ENCODE measurements at places on chromosomes 16 and 17.

DNA sequence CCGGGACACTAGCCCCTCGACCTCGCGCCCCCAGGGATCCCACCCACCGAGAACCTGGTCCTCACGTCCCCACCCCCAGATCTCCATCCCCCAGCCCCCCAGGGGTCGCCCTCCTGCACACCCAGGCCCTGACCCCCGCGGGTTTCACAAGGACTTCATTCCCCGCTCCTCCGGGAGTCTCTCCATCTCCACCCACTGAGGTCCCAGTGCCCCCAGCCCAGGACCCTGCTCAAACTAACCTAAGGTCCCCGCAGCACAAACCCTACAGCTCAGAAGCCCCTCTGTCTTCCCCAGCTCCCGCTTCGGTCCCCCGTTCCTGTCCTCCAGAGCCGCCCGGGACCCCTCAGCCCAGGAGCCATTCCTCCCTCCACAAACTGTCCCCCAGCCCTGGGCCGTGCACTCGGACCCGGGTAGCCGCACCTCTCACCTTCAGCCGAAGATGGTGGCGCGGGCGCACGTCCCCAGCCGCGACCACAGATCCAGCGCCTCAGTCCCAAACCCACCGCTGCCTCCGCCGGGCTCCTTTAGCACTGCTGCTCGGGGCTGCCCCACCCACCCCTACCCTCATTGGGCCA lies at the start of gene MYH10:
Gene MYH10, minus strand, starts transcription at position 499 of the 575 bp plus-strand sequence. CDS start 7,479 bp downstream, outside the sequence.
- no peak for DNase-seq

DNA sequence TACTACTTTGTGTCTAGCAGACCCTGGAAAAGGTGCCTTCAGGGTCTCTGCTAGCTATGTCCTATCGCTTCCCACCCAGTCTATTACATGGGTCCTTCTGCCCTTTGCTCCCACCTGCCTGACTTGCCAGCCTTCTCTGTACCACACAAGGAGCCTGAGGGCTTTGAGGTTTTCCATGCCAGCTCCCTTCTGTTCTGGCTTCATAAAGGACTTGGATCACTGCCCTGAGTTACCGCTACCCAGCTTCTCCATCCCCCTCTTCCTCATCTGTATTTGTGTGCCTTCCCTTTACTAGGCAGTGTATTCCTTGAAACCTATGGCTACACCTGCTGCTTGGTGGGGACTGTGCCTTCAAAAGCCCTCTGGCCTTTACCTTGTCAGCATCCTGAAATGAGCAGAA lies 19.6 kb upstream of the LLGL1 start:
- DNase-seq: no peak

GRCh38 chr16:67653128-67653788 lies 6.8 kb downstream of the ACD start:
- DNase-seq: no peak

DNA sequence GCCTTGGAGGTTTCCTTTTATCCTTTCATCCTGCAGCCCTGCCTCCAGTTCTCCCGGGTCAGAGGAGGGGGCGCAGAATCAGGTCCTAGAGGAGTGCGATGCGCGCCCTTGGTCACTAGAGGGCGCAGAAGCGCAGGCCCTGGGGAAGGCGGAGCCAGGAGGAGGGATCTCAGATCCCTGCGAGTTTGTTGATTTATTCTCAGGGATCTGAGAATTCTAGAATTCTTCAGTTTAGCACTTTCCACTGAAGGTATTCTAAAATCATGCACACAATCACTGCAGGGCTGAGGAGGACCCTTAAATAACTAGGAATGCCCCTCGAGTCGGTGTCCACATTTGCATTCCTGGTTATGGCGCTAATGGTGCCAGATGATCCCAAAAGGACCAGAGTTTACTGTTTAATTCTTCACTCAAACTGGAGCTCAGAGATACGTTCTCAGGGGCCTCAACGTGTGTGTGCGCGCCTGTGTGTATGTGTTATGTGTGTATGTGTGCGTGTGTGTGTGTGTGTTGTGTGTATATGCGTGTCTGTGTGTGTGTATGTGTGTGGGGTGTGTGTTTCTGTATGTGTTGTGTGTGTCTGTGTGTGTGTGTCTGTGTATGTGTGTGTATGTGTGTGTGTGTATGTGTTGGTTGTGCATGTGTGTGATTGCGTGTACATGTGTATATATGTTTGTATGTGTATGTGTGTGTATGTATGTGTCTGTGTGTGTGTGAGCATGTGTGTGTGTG lies 6.9 kb upstream of the ELAC2 start:
- peak; percentile 55 for DNase-seq

DNA sequence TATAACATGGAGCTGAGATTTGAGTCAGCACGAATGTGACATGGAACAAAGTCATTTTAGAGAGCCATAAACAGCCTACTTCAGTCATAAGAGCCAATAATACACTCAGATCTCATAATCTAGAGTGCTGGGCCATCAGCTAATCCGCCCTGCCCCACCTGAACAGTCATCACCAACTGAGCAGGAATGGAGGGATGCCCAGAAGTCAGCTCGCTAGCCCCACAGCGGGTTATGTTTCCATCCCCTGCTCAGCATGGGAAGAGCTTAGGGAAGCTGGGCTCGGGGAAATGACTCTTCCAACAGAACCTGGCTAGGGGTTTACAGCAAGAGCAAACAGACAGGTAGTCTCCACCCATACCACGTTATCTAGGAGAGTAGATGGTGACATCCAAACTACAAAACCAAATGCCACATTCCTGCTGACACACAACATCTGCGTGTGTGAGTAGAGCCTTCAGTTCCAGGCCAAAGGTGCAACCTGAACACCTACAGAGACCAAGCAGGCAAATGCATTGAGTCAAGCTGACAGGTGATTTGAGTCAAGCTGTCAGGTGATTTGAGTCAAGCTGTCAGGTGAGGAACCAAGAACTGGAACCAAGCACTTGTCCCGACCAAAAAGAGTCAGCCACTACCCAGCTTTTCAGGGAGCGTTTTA lies 2.0 kb downstream of the TMEM11 start:
- DNase-seq: no peak

DNA sequence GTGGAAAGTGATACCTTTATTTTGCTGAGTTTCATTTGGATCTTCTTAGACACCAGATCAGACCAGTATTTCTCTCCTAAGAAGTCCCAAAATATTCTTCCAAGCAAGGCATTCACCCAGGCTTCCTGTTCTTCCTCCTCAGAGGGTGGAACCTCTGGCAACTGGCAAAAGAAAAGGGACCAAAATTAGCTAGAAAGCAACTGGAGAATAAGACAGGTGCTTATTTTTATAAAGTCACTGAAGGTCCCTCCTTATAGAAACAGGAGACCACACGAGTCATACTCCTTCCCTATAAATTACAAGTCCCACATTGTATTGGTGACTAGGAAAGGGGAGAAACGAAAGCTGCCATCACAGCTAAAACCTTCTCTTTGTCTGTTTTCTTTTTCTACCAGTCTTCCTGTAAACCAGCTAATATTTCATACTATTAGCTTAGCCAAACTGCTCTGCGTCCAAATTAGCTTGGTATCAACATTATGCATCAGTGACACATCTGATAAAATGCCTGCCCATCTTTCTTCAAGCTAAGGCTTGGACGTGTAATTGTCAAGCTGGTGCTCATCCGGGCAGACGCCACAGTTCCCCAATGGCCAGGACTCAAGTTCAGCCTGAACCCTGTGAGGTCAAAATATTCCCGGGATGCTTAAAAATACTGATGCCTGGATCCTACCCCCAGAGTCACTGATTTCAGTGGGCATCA lies 47.5 kb upstream of the ERN1 start:
- no peak for DNase-seq

DNA sequence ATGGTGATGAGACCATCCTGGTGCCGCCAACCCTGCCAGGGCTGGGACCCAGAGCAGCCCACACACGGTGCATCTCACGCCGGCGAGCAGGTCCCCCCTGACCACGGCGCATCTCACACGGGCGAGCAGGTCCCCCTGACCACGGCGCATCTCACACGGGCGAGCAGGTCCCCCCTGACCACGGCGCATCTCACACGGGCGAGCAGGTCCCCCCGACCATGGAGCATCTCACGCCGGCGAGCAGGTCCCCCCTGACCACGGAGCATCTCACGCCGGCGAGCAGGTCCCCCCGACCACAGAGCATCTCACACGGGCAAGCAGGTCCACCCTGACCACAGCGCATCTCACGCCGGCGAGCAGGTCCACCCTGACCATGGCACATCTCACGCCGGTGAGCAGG lies 59.2 kb downstream of the MRM3 start:
- DNase-seq: no peak

DNA sequence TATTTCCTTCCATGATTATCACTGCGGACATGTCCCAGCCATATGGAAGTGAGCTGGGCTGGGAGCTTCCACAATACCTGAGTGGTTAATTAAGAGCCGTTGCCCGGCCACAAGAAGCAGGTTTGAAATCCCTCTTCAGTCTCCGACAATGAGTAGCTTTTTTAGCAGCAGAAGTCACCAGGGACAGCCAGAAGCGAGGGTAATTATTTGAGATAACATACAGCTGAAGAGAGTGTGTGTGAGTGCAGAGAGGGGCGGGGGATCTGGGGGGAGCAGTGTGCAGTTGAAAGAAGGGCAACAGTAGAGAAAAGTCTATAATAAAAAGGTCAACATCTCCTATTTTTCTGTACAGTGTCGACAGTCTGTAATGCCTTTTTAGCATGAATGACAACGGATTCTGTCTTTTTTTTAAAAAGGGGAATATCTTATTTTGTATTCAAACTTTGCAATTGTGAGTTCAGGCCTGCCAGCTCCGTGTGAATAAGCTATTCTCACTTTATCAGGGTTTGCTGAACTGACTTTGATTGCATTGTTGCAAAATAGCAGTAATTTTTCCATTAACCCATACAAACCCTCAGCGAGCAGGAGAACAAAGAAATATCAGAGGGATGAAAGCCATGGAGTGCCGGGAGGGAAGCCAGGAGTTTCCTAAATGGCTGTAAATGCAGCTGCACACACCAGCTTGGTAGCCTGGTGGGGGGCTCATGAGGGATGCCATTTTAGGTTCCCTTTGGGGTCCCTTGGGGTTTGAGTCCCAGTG lies 220.3 kb upstream of the IRX3 start:
- no peak for DNase-seq

DNA sequence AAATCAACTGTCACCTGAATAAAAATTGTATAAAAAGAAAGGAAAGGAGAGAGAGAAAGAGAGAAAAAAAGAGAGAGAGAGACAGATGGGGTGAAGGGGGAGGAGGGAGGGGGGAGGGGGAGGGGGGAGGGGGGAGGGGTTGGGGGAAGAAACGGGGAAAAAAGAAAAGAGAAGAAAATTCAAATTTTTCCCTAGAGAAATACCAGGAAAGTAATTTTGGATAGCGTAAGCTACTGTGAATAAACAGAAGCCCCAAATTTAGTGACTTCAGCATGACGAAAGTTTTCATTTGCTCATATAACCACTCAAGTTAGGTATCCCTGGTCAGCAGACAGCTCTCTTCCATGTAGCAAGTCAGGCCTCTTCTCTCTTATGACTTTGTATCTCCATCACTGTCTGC lies 289.4 kb upstream of the MYOCD start:
- no peak for DNase-seq

DNA sequence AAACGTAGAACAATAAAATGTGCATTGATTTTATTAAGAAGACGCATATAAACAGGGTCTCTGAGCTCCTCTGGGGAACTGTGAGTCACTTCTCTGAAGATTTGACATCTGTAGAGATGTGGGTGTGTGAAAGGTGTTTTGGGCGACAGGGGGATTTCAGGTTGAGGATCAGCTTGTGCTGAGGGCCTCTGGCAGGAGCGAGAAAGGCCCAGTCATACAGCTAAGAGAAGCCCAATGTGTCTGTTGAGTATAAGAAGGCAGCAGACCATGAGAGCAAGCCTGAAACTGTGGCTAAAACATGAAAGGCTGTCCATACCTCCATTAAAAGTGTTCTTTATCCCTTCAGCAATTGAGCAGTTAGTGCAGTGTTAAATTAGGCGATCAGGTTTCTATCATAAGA lies 406.5 kb upstream of the MON1B start:
- no peak for DNase-seq

GRCh38 chr17:38867179-38867967 lies 2.5 kb upstream of the LASP1 start:
- peak; percentile 76 for DNase-seq

DNA sequence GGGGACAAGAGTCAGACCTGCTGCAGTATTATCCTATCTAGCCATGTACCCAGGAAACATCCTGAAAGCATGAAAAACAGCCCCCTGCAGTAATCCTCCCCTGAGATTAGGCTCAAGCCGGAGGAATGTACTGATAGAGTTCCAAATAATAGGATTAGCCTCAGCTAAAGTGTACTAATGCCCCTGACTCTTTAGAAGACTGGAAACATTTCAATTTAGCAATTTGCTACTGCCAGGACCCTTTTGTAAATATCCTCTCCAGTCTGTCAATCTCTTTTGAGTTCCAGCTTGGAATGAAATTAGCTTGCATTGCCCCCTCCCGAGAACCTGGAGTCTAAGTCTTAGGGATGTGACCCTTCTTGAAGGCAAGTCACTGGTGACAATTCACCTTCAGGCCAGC lies 110.8 kb upstream of the DNAH9 start:
- no peak for DNase-seq

- DNase-seq: no peak
Measured at GRCh38 chr16:89801800-89802199, 14.6 kb downstream of the FANCA start.

DNA sequence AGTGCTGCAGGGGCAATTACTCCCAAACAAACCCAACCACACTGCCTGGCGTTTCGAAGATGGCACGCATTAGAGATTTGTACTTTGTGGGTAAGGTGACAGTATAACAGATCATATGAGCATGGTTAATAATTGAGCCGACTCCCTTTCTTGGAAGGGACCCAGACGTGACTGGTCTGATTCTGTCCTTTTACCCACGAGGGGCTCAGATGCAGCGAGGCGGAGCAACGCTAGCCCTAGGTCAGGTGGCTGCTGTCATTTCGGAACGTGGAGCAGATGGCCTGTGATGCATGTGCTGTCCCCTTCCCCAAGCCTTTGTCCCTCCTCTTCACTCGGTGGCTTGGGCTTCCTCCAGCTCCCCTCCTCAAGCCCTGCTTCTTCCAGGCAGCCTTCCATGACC lies 84.2 kb downstream of the SNX29 start:
- peak; percentile 98 for DNase-seq

- peak; percentile 99 for DNase-seq
Measured at GRCh38 chr17:59853168-59853918, 39.4 kb downstream of the TUBD1 start.

DNA sequence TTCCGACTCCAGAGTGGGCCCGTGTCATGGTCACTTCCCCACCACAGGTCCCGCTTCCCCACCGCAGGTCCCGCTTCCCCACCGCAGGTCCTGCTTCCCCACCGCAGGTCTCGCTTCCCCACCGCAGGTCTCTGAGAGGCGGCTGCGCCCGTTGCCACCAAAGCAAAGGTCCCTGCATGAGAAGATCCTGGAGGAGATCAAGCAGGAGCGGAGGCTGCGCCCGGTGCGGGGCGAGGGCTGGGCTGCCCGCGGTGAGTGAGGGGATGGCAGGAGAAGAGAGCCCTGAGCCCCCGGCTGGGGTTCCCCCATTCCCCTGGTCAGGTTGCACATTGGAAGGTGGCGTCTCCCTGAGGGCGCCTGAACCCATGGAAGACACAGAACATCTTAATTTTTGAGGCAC lies 17.4 kb upstream of the TCF25 start:
- no peak for DNase-seq
